ENCODE measurements at places on chromosomes 16 and 17. TPM values are rescaled to one million over a fixed set of nuclear protein-coding genes. Genes with fewer than 3 reads are reported as not detected.

DNA sequence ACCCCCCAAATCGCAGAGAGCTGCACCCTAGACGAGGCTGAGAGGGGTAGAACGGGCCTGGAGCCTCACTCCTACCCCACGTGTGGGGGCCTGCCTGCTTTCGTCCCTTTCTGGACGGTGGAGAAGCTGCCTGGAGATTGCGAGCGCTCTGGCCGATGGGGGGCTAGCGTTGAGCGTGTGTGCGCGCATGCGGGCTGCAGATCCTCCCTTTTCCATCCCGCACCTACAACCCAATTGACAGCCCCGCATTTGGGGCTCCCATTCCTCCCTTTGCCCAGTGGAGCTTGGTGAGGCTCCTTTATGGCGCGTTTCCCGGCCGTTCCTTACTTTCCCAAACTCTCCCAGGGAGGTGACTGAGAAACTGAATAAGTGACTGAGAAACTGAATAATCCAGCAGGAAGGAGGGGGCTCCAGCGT lies 907 bp upstream of the ESRP2 start:
- DNase-seq: no peak

The HSD3B7 gene
- 69.7 TPM for total RNA-seq

The KLHL10 gene
- 2.3 TPM for total RNA-seq

GRCh38 chr17:7880076-7880868 lies 8.3 kb upstream of the CHD3 start:
- DNase-seq: no peak
